ENCODE measurements at places on chromosomes 6 and 20. TPM values are rescaled to one million over a fixed set of nuclear protein-coding genes. Genes with fewer than 3 reads are reported as not detected.

Gene TMEM170B
- total RNA-seq, result 1.1 TPM

Gene HLA-DMB
- 199 TPM for total RNA-seq

Gene NHLRC1
- total RNA-seq, result 1.7 TPM

GRCh38 chr6:13268913-13269518 lies 59.3 kb downstream of the TBC1D7 start:
- no peak for DNase-seq
